Activated T-cell treated with anti-CD3 and anti-CD28 coated beads, Interleukin-2, amount 50 U/mL, for 48 hours (primary cell): ENCODE measurements at places on chromosomes 2 and 18.

GRCh38 chr2:163934131-163934530, 198.3 kb upstream of the FIGN start:
- no peak for DNase-seq

GRCh38 chr2:32553829-32554432, 73.9 kb upstream of the TTC27 start:
- no peak for DNase-seq

- DNase-seq: no peak
These were observed 271.6 kb upstream of the SESTD1 start for GRCh38 chr2:179536185-179536584.

DNA sequence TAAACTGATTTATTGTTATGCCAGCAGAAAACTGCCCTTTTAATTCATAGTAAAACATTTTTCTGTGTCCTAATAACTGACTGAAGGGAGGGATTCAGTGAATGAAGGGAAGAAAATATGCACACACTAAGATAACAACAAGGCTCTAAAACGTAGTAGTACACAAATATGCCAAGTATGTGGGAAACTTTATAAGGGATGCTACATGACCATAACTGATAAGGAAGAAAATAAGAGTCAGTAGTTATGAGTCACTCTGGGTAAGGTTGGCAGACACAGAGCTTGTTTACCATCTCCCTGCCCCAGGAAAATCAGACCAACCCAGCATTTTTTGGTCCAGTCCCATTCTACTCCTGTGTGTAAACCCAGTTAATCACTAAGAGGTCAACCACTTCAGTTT, 124.2 kb downstream of the RPRM start:
- no peak for DNase-seq

- DNase-seq: peak; percentile 97
These were observed 12.7 kb upstream of the DUSP2 start for GRCh38 chr2:96157649-96158553.

DNA sequence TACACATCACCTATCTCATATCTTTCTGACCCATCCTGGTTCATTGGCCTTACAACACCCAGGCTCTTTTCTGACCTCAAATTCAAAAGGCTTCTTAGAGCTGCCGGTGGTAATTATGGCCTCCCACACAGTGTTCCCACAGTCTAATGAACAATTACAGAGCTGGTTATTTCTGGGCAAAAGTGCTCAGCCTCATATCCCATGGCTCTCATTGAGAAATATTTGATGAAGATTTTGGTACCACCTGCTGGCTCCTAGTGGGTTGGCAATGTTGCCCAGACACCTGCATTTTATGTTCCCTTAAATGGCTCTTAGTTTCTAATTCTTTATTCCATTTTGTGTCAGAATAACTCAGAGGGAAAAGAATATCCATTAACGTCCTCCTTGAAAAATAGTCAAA, 20.1 kb upstream of the SCYGR2 start:
- no peak for DNase-seq

DNA sequence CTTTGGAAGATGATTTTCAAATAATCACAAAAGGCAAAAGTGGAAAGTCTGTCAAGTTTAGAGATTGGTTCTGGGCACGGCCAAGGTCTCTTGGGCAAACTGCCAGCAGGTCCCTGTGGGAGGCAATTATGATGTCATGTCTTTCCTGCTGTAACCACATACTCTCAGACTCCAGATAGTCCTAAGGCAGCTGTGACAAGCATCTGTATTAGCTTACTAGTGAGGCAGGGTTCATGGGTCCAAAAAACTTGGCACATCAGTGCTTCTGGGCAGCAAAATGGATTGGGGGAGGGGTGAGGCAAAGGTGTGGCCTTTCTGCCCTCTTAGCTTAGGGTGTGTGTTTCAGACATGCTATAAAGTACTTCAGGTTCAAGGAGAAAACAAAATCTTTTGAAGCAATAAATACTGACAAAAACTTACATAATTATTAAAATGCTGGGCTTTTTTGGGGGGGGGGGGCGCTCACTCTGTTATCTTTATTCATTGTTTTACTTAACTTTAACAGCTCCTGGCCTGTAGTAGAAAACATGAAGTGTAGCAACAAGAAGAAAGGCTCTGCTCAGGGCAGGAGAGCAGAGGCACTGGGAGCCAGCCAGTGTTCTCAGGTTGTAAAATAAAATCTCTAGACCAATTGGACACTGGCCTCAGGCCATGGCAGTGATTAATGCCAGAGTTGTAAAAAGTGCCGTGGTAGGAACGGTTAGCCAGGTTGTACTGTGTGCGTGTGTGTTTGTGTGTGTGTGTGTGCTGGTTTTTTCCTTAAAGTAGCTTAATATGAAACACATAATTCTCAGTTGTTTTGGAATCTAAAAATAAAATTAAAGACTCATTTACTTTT, 14.3 kb upstream of the TANC1 start:
- DNase-seq: peak; percentile 66

DNA sequence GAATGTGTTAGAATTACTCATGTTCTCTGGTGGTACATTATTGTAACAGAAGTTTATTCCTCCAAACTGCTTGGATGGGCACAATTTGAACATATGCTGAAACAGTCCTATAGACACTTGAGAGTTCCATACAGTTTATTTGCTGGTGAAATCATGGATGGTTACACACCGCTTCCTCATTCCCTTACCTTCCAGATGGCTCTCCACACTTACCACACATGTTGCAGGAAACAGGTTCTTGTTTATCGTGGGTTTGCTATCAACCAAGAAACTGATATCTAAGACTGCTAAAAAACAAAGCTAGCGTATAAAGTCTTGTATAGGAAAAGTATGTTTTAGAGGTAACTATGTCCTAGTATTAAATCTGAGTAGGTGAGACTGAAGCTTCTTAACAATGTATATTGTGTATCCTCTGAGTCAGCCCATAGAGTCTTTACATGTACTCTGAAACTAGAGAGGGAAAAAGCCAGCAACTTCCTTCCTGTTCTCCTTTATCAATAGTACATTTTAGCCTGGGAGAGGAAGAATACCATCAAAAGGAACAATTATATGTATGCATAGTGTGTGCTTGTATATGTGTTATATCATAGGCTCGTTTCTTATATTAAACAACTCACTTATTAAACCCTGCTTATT, 313.1 kb downstream of the PLCL1 start:
- no peak for DNase-seq
